ENCODE measurements at places on chromosomes 16 and 17.

DNA sequence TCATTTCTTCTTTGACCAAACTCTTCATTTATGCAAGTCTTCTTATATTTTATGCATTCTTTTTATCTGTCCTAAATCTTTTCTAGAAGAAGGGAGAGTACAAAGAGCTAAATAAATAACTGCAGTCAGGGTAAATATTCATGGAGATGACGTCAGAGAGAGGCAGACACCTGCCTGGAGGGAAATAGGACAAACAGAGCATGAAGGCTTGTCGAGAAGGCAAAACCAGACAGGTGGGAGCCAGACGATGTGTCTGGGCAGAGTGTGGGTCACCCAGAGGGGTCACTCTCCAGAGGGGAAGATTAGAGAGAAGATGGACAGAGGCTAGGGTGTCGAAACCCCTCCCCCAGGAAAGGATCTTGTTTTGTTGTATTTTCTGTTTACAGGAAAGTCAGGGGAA lies 78.3 kb upstream of the RPL38 start:
- DNase-seq: no peak

DNA sequence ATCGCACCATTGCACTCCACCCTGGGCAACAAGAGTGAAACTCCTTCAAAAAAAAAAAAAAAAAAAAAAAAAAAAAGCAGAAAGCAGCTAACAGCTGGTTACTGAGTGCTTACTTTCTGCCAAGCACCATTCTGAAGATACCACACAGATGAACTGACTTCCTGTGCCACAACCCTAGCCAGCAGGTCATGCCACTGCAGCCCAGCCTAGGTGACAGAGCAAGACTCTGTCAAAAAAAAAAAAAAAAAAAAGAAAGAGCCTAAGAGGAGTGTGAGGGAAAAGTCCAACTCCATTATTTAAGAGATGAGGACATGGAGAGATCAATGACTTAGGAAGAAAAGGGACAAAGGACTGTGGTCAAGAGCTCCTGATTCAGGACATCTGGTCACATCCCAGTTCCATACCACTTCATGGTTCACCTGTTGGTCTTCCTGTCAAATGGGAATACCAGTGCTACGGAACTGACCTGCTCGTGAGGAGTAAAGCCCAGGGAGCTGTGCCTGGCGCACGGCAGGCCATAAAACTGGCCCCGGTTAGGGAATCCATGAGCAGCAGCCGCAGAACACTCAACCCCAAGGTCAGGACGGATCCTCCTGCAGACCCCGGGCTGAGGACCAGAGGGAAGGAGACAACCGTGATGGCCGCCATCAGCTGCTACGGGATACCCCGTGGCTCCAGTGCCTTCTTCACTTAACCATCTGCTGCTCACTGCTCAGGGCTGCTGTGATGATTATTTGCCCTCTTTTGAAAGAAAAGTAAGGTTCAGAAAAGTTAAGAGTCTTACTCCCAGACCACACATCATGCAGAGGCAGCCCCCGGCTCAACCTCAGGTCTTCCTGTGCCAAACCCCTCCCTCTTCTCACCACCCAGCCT lies 950 bp downstream of the KLHDC4 start:
- peak; percentile 8 for DNase-seq

- DNase-seq: no peak
These were observed 43.9 kb downstream of the MEAK7 start for GRCh38 chr16:84460406-84461028.

- DNase-seq: peak; percentile 60
These were observed 2.9 kb downstream of the UNC119 start for GRCh38 chr17:28549236-28550132.

- no peak for DNase-seq
These were observed 200.6 kb downstream of the XYLT1 start for GRCh38 chr16:17270111-17270510.

DNA sequence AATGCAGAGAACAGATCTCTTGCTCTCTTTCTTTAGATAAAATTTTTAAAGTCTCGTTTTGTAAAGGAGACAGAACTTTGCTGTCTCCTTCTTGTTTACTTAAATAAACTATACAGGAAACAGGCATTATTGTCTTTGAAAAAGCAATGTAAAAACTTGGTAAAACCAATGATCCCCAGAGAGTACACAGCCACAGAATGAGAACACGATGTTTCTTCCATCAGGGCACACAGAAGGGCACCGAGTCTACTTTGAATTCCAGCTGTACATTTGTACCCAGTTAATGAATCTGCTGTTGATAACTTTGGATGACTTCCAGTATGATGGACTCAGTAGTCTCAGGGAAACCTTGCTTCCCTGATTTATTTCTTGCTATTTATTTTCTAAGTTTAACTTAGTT lies 8.1 kb upstream of the TMEM100 start:
- DNase-seq: no peak

DNA sequence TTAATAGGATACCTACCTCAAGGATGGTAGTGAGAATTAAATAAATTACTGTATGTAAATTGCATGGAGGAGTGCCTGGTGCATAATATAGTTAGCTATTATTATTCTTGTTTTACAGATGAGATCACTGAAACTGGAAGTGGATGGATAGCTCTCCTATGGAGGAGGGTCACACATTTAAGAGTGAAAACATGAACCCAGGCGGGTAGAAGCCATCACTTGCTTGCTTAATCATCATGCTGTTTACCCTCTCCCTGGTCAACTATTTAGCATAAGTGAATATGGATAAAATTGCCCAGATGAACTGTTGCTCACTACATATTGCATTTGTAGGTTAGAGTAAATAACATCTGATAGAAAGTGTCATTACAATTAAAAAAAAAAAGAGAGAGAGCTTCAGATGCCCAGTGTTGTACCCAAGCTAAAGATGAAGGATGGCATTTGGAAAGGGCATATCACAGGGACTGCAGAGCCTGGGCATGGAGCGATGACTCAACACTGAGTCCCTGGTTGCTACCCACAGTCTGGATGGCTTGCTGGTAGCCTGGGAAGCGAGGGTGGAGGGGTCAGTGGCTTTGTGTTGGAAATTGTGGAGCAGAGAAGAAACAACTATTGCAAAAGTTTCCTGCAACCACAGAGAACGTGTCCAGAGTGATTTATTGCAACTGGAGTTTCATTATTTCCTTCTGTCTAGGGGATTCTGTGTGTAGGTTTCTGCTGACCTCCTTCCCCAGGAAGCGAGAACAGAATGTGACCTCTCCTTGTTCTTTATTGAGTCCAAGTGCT lies 414.4 kb downstream of the SHISA9 start:
- no peak for DNase-seq

- peak; percentile 18 for DNase-seq
These were observed 113.6 kb downstream of the RAP1GAP2 start for GRCh38 chr17:2909846-2910234.

GRCh38 chr16:84881702-84882521 lies 62.1 kb downstream of the CRISPLD2 start:
- DNase-seq: no peak

DNA sequence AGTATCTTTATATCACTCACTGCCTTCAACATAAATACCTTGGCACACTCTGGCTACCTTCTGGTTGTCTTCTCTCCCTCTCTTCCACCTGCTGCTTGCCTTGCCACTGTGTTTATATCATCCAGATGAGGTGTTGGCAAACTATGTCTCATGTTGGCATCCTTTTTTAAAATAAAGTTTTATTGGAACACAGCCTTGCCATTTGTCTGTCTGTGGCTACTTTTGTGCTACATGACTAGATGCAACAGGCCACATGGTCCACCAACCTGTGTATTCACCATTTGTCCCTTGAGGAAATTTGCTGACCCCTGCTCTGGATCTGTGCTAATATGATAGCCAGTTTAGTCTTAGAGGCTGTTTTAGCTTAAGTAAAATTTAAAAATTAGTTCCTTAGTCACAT lies 36.8 kb downstream of the NSRP1 start:
- no peak for DNase-seq

DNA sequence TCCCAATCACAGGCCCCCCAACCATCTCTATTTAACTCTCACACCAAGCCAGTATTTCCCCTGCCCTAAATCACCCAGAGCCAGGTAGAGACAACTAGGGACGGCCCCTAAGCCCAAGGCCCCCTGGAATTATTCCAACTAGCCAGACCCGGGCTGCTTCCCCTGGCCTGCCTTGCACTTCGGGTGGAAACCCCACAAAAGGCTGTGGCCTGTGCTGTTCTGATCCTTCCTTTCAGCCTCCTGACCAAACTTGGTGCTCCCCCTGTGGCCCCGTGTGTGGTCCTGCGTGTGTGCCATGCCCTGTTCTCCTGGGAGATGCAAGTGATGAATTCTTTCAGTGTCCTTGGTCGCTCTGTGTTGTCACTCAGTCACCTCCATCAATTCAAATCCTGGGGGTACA lies 14.9 kb downstream of the CCL17 start:
- no peak for DNase-seq

GRCh38 chr16:86353148-86353547 lies 157.2 kb upstream of the FOXF1 start:
- DNase-seq: no peak

DNA sequence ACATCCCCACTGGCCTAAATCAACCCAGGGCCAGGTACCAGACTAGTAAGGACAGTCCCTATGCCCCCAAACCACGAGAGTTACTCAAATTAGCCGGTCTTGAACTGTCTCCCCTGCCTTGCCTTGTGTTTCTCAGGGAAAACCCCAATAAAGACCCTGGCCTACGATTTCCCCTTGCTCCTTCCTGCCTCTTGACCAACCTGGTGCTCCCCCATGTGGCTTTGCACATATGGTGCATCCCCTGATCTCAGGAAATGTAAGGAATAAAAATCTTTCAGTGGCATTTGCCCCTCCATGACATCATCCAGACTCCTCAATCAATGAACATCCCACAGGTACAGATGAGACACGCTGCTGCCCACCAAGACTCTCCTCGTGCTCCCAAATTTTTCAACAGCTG lies 87.9 kb downstream of the ZNF18 start:
- no peak for DNase-seq

- DNase-seq: no peak
These were observed 79.0 kb downstream of the GAS7 start for GRCh38 chr17:10119203-10120108.

GRCh38 chr16:55641430-55642056 lies 14.2 kb upstream of the SLC6A2 start:
- no peak for DNase-seq

DNA sequence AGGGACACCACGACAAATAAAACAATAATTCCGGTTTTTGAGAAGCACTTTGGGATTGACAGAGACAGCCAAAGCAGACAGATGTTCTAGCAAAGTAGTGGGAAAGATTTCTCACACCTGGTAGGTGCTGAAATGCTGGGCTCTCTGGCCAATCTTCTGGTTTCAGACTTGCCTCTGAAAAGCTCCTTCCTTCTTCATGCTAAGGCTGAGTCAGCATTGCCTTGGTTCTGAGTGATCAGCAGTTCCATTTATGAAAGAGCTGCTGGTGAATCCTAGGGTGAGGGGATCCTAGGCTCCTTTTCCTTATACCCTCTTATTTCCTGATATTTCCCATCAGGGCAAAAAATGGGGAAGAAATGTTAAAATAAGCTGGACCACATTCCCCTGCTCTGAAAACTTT lies 268.7 kb upstream of the SALL1 start:
- DNase-seq: no peak

- DNase-seq: no peak
These were observed 6.7 kb downstream of the CACNG3 start for GRCh38 chr16:24262816-24263215.

DNA sequence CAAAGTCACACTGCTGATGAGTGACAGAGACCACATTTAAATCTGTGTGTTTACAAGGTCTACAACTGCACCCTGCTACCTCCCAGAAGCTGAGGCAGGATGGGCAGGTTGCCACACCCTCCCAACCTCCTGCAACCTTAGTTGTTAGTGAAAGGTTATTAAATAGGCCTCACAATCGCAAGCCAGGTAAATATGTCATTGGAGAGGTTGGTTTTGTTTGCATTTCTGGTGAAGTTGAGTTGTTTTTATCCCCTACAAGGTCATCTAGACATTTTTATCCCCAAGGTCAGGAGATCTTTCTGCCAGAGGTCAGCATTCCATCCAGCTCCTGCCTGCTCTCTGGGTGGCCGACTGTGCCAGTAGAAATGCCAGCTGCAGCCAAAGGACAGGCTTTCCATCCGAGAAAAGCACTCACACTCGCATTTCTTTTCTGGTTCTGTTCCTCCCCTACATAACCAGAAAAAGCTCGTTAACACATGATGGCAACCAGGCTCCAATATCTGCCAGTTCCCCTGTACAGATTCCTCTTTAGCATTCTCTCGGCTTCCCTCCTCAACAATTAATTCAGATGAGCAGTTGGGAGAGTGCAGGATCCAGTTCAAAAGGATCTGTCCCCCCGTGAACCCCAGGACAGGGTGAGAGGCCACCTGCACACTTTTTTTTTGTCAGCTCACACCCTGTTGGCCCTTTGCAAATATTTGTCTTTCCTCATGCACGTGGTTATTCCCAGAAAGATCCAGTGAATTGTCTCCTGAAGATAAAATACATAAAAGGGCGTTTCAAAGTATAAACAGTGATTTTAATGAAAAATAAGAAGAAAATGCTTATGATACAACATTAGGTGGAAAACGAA lies 562.8 kb downstream of the MAF start:
- DNase-seq: no peak

DNA sequence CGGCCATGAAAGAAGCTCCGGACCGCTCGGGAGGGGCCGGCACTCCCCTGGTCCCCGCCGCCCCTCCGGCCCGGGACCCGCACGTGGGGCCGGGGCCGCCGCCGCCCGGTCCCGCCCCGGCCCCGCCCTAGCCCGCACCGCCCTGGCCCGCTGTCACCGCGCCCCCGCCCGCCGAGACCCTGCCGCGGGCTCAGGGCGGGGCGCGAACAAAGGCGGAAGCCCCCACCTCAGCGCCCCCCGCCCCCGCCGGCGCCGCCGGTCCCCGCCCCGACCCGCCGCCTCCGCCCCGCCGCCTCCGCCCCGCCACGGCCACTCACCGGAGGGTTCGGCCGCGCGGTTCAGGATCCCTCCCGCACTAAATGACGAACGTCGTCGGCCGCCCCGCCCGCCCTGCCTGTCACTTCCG lies at the start of gene ARHGDIA:
Gene ARHGDIA (minus strand): TSS at position 357 of the 406 bp plus-strand sequence. CDS start 1,407 bp downstream, outside the sequence.
- no peak for DNase-seq

DNA sequence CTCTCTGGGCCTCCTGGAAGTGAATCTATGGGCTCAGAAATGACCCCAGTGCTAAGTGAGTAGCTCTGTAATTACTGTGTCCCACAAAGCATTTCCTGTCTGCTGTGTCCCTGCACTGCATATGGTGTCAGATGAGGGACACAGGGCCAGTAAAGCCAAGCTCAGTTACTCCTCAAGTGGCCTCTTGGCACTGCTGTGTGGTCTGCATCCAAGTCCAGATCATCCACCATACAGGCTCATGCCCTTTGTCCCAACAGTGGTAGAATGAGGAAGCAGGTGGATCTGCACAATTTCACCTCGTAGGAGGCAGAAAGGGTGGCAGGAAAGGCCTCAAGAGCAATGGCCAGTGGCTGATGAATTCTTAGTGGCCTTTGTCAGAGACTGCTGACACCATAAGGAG lies 146.8 kb downstream of the SOX9 start:
- no peak for DNase-seq

DNA sequence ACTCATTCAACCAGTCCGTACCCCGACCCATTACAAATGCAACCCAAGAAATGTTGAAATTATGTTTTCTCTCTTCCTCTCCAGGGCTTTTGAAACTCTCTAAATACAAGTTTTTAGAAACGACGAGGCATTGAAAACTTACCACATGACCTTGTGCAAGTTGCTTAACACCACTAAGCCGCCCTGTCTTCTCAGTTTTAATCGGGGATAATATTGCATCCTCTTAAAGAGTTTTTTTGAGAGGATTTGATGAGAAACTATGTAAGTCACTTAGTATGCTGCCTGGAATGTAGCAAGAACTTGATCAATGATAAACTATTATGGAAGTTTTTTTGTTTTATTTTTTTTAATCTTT lies 149.0 kb upstream of the FAM20A start:
- DNase-seq: no peak
